ENCODE measurements at places on chromosomes 11 and 22.

- DNase-seq = no peak
These were observed 21.3 kb upstream of the PATZ1 start for GRCh38 chr22:31367426-31367825.

GRCh38 chr11:64340671-64341335, 799 bp downstream of the CCDC88B start:
- DNase-seq = peak; percentile 90

DNA sequence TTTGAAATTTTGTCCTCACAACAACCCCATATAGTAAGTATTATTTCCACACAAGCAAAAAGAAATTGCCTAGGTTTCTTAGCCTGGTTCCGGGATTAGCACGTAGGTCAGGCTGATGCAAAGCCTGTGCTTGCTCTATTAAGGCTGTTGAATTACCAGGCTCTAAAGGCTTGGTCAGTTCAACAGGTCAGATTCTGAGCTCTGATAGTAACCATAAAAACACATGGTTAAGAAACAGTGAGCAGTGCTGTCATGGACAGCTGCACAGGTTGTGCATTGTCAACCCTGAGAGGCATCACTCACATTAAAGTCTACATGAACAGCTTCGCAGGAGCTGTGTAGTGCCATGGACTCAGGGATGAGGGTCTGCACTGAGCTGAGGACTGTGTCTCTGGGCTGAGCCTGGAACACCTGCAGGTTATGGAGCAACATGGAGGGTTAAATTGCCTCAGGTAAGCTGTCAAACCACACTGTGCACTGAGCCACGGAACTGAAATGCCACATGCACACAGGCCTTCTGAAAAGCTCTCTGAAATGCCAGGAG, 98.0 kb downstream of the PIWIL4 start:
- DNase-seq = no peak

DNA sequence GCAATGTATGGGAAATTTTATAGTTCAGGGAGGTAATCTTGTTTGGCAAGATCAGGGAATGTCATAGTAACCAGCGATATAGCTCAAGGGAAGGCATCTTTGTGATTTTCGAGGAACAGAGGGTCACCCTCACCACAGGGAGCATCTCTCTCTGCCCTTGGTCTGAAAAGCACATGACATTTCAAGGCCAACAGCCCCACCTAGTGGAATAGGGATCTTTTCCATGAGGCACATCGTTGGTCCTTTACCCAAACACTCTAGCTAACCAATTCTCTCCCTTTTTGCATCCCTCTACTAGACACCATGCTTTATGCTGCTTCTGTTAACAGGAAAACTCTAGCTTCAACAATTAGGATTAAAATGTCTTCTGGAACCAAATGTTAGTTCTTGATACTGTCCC, 179.0 kb downstream of the GRM5 start:
- DNase-seq = peak; percentile 39

DNA sequence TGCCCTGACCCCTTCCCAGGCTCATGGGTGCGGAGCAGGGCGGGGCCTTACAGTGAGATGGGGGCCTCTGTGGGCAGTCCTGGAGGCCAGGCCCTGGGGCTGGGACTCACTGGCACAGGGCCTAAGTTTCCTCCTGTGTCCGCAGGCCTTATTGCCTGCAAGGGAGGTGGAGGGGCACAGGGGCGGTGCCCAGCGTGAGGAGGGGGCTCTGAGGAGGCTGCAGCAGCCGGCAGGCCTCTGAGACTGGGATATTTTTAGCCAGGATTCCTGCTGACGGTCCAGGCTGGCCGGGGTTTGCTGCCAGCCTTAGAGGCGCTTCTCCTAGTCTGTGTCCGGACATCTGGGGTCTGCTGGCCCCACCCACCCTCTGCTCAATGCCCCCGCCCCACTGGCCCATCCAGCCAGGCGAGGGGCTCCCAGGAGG, 5.7 kb upstream of the RTN4R start:
- DNase-seq = no peak

All from activated CD4-positive, alpha-beta T cell treated with anti-CD3 and anti-CD28 coated beads for 48 hours (primary cell).